ENCODE measurements at places on chromosomes 5 and 9.

GRCh38 chr5:67405101-67405364, 208.4 kb upstream of the CD180 start:
- DNase-seq: no peak

DNA sequence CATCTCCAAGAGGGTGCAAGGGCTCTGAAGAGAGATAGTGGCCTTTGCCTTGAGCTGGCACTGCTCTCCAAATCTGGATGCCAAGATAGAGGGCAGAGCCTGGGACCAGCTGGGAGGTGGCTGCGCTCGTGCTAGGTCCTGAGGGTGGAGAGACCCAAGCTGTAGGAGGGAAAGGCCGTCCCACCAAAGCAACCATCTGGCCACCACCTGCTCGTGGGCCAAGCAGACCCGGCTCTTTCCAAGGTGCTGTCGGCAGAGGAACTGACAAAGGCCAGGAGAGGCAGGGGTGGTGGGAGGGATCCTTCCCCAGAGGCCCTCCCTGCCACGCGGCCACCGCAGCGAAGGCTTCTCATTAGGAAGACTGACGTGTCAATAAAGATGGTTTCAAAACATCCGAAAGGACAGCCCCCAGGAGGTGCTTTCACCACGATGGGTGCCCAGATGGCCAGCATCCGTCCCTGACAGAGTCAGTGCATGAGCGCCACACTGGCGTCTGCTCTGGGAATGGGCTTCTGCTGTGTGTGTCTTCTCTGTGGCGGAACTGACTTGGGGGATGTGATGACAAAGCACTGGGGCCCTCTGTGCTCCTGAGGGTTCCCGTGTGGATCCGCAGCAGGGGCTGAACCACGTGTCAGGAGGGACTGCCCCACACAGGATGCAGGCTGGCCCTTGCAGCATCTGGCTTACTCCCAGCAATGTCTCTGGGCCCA, 213.5 kb downstream of the FANCC start:
- no peak for DNase-seq

DNA sequence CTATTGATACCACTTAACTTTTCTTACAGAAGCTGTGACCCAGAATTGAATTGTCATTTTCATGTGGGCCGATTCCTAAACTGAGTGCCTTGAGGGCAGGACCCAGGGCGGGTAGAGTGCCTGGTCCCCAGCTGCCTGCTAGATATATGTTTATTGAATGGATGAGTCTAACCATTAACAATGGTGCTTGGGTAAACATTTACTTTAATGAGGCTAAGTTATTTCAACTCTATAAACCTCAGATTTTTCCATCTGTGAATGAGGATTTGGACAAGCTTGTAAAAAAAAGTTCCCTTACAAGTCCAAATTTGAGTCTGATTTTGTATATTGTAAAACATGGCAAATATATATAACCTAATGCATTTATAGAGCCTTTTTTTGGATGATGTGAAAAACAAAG, 181.8 kb upstream of the ELL2 start:
- DNase-seq: no peak

GRCh38 chr5:120413686-120414085, 50.4 kb upstream of the PRR16 start:
- DNase-seq: no peak

DNA sequence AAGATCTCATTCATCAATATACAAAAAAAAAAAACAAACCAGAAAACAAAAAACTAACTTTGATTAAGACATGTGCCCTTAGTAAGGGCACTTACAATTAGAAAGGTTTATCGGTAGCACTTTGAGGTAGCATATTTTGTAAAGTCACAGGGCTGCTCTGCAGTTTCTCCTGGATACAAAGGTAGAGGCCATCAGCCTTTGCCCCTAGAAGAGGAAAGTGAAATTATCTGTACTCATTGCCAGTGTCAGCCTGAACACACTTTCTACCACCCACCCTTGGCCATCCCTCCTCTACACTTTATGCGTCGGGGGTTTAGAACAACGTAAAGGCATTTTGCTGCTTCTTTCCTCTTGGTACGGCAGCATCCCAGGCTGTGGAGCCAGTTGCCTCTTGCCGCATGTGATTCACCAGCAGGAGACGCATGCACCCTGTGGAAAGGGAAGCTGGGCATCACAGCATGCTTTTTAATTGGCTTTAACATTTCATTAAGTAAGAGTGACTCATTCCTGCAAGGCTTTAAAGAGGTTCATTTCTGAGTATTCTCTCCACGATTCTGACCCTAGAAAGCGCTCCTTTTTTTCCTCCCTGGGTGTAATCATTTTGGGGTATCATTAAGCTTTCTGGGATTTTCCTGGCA, 84.6 kb downstream of the CEMIP2 start:
- DNase-seq: no peak

DNA sequence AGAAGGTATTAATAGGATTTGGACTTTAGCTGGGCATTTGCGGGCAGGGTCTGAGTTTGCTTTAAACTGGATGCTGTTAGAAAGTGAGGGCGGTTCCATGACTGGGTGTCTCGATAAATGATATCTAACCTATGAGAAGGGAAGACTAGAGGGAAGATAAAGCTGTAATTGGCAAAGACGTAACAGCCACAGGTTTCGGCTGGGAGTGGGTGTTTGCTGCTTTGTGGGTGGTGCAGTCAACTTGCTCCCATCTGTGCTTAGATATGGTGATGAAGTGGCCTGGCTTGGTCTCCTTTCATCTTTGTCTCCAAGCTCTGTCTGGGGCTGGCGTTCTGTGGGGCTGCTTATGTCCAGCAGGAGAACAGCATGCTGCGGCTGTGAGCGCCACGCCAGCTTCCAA, 23.3 kb downstream of the OR2V1 start:
- DNase-seq: no peak

DNA sequence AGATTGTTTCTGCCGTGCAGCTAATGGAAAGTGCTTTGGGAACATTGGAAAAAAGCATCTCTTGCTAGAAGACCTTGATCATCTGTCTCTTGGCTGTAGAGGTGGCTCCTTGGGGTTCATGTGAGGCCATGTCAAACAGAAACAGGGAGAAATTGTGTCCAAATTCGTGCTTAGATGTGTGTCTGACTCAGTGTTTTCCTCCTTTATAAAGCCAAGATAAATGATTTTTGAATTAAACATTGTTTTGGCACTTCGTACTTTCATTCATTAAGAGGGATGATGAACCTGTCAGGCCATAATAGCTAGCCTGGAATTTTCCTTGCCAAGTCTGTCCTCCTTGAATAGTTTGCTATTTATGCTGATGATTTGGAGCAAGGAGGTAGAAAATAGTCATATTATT, 143.8 kb downstream of the FBXL7 start:
- no peak for DNase-seq

- DNase-seq: no peak
These were observed 269.2 kb upstream of the ELAVL2 start for GRCh38 chr9:24095246-24095645.

DNA sequence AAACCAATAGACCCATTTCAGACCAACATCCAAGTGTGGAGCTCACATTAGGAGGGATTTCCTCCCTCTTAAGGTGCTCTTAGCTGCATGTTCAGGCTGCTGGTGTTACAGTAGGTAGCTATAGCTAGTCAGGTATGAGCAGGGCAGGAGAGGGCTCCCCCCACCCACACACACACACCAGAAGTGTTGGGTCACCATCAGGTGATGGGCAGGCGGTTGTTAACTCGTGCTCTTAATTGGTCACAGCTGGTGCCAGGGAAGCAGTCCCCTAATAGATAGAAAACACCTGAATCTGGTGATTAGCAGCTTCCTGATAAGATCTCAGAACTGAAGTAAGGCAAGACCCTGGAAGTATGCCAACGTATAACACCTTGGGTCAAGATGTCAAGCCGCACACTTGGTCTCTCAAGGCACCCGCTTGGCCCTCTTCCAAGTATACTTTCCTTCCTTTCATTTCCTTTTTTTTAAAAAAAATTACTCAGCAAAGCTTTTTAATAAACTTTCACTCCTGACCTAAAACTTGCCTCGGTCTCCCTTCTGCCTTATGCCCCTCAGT, 532.4 kb downstream of the DNAH5 start:
- DNase-seq: no peak

- no peak for DNase-seq
These were observed 140.9 kb downstream of the RGS3 start for GRCh38 chr9:113604393-113604792.

DNA sequence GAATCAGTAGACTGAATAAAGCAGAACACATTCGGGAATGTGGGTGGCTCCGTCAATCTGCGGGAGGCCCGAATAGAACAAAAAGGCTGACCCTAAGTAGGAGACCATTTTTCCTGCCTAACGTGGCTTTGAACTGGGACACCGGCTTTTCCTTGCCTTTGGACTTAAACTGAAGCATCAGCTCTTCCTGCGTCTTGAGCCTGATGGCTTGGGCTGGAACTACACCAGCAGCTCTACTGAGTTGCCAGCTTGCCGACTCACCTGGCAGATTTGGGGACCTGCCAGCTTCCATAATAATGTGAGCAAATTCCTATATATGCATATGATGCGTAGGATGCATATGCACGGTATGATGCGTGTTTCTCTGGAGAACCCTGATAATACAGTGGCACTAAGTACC, 111.3 kb downstream of the DAPK1 start:
- DNase-seq: no peak

GRCh38 chr5:162543437-162543836, 475.9 kb downstream of the GABRG2 start:
- DNase-seq: no peak

- DNase-seq: no peak
These were observed 32.9 kb downstream of the PRRX2 start for GRCh38 chr9:129698254-129698757.

- no peak for DNase-seq
These were observed 4.1 kb downstream of the PTCD2 start for GRCh38 chr5:72324189-72324825.

- no peak for DNase-seq
These were observed 111.2 kb upstream of the LRRTM2 start for GRCh38 chr5:138986186-138986800.

GRCh38 chr9:111833941-111834340, 39.2 kb upstream of the SHOC1 start:
- no peak for DNase-seq

DNA sequence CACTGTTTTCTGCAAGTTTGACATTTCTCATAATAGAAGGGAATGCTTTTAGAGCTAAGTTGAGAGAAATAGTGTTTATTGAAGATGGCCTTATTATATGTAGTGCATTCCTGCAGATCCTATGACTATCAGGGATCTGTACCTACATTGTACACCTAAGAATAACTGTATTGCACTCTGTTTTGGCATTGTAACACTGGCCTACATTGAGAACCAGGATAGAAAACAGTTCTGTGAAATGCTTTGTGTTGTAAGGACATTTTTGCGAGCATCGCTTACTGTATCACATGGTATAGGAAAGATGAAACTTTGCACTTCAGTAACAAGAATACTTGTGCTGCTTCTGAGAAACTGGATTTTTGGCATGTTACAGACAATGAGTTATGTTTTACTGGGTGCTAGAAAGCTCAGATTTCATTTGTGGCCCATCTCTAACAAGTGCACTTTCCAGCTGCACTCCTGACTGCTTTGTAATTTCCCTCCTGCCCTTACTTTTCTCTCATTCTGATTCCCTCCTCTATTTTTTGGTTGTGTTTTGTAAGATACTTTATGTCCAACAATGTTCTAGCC, 30.6 kb downstream of the C9orf85 start:
- no peak for DNase-seq

- no peak for DNase-seq
These were observed 71.2 kb upstream of the TAF1L start for GRCh38 chr9:32706725-32707100.

Data from NT2/D1 (cell line).